D721Med (cell line): ENCODE measurements at places on chromosomes 2 and 18.

DNA sequence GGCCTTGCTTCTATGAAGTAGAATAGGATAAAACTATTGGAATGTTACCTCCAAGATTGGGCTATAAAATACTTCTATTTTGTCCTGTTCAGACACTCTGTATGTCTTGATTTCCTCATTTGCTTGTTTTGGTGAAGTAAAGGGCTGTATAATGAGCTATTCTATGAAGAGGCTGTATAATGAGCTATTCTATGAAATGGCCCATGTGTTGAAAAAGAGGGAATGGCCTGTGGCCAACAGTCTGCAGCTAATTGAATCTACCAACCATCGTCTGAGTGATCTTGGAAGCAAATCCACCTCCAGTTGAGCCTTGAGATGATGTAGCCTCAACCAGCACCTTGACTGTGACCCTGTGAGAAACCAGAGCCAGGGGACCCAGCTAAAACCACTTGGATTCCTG is 3.8 kb upstream of the SGPP2 start:
- no peak for DNase-seq

DNA sequence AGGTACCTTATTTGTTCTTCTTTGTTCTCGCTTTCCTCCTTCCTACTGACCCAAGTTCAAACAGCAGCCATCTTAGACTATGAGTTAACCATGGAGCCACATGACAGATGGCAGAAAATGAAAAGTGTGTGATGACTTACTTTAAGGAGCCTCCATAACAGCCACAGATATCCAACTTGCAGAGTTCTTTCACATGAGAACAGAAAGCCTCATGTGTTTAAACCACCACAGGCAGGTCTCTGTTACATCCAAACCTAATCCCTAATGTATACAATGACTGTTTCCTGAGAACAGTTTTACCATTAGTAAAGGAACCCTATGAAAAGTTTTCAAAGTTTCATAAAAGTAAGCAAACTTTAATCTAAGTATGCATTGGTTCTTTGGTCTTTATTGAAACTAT is 20.3 kb downstream of the B4GALT6 start:
- no peak for DNase-seq

GRCh38 chr2:68512966-68513365 is 45.6 kb downstream of the APLF start:
- DNase-seq = no peak

GRCh38 chr18:75203416-75204268 is 5.3 kb downstream of the PTGR3 start:
- no peak for DNase-seq

DNA sequence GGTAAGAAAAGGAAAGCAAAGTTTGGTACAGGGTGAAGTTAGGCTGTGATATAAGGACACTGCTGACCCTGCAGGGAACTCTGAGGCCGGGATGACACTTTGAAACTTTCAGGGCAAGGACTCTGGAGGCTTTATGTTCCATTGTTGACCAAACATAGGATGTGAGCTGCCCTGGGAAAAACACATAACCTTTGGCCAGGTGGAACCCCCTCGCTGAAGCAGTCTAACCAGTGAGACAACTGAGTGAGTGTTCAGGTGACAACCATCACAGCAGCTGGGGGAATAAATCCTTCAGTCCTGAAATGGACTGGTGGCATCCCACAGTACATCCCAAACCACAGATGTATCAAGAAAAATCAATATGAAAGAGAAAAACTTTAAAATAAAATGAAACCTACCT is 280.9 kb upstream of the CDH2 start:
- DNase-seq = no peak

DNA sequence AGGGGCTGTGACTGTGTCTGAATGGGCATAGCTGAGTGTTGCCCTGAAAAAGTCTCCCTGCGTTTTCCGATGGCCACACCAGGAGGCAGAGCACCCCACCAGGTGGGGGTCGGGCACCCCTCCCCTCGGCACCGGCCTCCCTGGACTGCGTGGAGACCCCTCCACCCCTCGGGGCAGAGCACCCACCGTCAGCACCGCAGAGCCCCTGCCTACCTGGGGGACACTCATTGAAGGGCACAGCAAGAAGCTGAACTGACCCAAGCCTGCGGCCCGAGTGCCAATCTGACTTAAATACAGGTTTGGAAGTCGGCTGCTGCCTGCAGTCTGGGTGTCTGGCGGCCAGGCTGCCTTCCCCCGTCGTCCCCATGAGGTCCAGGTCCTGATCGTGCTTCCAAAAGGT is 69.9 kb downstream of the KCNG2 start:
- DNase-seq = no peak

GRCh38 chr2:179565807-179566206 is 295.6 kb downstream of the ZNF385B start:
- no peak for DNase-seq

- DNase-seq = no peak
These were observed 29.7 kb downstream of the MEP1B start for GRCh38 chr18:32219431-32220018.

DNA sequence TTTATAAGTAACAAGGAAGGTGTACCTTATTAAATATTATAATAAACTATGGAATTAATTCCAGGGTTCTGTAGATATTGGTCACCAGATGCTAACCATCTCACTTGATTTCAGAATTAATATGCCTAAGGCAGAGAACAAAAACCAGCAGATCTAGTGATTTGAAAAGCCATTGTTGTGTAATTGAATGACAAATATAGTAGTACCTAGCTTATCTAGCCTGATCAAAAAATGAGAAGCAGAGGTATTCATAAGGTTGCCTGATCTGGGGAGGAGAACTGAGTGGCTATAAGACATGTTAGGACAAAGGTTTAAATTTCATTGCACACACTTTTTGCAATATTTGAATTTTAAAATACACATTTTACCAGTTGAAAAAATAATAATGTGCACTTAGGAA is 132.0 kb upstream of the UBE2E3 start:
- no peak for DNase-seq

DNA sequence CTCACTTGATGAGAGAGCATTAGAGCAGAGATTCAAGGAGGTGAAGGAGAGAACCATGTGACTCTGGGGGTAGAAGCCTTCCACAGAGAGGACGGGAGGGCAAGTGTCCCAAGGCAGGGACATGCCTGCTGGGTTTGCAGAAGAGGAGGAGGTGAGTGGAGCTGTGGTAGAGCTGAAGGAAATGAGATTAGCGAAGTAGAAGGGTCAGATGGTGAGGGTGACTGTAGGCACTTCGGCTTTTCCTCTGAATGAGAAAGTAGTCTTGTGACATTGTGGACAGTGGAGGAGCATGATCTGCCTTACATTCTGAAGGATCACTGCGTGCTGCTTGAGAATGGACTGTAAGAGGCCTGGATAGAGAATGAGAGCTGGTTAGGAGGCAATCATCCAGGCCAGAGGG is 126.0 kb downstream of the NXPH2 start:
- DNase-seq = no peak

DNA sequence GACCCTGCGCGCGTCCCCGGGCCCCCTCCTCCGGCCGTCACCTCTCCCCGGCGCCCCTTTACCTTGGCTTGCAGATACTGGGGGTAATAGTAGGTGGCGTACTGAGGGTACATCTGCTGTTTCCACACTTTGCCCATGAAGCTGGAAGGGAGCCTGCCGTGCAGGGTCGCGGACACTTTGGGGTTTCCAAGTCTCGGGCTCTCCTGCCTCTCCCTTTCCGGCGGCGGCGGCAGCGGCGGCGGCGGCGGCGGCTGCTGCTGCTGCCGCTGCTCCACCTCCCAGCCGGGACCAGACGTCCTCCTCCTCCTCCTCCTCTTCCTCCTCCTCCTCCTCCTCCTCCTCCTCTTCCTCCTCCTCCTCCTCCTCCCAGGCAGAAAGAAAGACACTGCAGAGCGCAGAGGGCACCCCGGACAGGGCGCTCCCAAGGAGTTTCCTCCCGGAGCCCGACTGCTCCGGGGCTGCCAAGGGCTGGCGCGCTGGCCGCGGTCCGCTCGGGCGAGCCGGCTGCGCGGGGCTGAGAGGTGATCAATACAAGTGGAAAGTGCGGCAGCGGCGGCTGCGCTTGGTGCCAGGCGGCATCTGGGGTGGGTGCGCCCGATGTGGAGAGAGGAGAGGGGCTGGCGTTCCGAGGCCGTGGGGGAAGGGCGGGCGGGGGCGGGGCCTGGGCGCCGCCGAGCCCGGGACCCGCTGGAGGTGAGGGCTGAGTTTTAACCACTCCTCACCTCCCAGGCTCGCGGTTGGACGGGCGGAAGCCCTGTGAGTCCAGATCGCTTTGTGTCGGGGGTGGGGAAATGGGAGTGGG is at the start of gene RBMS1:
Gene RBMS1, minus strand, starts transcription at position 581 of the 802 bp plus-strand sequence. Its CDS starts 444 bp downstream, at position 137.
- no peak for DNase-seq
